GM12892 (cell line): ENCODE measurements at places on chromosomes 7 and 10.

DNA sequence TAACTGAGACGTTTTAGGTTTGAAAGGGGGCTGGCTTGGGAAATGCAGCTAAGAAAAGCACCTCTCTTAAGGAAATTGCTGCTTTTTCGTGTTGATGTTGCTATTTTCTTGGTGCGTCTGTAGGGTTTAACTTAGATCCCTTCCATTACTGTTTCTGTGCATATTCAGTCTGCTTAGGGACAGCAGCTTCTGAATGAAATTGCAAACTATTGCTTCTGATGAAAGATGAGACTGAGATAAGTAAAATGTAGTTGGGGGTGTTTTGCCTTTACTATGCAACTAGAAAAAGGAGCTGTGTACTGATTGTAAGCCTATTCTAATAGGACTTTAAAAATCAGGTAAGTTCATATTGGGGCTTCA lies 772 bp downstream of the HDAC9 start:
- DNase-seq = no peak

DNA sequence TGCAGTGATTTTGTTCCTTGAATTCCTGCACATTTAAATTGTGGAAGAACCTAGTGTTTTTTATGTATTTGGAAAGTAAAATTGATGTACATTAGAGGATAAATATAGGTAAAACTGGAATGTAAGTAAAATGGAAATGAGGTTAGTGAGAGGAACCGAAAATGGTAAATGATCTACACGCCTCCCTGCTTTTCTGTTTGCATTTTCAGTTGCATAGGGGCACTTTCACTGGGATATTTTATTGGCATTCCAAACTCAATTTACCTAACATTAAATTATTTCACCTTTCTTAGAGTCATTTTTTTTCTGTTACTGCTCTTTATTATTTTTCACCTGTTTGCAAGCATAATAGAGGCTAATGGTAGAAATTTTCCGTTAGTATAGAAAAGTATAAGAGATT lies 8.0 kb downstream of the CDK13 start:
- no peak for DNase-seq

DNA sequence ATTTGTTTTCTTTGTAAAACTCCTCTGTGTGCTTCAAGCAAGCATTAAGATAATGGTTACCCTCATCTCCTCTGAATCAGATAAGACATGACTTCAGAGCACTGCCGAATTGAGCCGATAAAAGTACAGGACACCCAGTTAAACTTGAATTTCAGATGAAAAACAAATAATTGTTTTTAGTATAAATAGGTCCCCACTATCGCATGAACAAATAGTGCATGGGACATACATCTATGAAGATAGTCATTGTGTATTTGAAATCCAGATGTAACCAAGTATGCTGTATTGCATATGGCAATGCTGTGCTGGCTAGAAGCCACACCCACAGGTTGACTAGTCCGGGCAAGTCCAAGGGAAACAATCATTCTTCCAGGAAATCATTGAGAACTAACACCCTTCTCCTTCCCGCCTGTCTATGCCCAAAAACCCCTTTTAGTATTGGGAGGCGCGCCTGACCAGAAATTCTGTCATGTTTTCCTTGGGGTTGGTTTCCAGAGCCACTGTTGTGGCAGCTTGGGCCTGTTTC lies 12.6 kb upstream of the FGFR2 start:
- no peak for DNase-seq

DNA sequence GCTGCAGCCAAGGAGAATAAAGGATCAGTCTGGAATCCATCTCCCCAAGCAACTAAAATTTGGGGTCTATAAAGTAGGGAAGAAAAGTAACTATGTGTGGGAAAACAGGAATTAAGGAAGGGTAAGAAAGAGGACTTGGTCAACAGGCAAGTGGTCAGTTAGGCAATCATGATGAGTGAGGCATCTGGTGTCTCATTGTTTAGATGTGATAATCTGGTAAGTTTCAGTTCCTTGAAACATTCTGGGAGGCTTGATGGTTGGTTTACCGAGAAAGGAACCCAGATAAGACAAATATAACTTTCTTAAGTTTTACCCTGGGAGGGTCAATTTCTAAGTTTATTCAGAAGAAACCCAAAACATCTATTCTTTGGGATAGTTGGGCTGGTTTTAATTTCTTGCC lies 22.3 kb downstream of the HYAL4 start:
- DNase-seq = no peak

DNA sequence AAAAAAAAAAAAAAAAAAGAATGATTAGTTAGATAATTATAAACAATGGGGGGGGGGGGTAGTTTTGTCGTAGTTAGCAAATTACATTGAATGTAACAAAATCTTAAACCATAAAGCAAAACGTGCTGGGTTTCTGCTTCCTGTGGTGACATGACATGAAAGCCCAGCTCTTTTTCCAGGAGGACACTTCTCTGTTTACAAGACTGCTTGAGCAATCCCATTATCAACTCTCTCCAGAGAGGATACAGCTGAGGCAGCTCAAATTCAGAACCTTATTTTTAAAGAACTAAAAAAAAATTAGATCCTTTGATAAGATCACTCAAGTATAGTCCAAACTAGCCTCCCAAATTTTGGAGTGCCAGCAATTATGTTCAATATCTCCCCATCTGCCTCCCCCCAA lies 58.6 kb downstream of the ADRB1 start:
- DNase-seq = no peak

- DNase-seq = peak; percentile 93
Measured at GRCh38 chr7:156949541-156950380, at the start of gene NOM1. Gene NOM1 (plus strand): TSS chr7:156949712. CDS start chr7:156949738, 26 bp downstream.

DNA sequence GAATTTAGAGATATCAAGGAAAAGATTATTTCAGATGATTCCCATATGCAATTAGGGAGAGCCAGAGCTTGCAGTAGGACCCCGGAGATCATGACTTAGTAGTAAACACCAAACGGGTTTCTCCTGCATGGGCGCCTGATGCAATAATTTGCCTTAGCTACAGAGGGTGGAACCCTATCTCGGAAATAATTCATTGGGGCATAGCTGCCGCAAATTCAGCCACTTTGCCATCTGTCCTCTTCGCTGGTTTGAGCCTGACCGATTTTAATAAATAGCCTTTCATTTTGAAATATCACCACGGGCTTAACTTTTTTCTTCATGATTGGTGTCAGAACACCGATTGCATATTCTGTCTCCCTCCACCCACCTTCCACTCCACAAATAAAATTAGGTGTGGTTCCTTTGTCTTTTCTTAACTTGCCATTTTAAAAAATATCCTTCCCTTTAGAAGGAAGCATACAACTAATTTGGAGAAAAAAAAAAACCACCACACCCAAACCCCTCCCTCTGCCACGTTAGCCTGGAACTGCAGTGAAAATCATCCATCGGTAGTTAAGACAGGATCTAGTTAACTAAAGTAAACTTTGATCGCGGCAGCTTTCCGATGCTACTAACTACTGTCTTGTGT lies 1.4 kb downstream of the GARS1 start:
- DNase-seq = no peak

DNA sequence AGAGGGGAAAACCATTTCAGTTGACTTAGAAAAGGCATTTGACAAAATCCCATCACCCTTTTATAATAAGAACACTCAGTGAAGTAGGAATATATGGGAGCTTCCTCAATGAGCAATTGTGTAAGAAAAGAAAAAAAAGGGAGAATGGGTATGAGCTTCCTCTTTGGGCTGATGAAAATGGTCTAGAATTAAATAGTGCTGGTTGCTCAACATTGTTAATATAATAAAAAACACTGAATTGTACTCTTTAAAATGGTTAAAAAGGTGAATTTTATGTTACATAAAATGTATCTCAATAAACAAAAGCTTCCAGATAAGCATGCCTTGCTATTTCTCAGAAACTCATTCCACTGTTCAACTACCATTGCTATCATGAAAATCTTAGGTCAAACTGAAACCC lies 40.6 kb downstream of the LRRC17 start:
- no peak for DNase-seq

- no peak for DNase-seq
Measured at GRCh38 chr10:94850766-94851165, 87.7 kb upstream of the CYP2C9 start.

GRCh38 chr7:70457883-70458680 lies 673.9 kb upstream of the GALNT17 start:
- no peak for DNase-seq

DNA sequence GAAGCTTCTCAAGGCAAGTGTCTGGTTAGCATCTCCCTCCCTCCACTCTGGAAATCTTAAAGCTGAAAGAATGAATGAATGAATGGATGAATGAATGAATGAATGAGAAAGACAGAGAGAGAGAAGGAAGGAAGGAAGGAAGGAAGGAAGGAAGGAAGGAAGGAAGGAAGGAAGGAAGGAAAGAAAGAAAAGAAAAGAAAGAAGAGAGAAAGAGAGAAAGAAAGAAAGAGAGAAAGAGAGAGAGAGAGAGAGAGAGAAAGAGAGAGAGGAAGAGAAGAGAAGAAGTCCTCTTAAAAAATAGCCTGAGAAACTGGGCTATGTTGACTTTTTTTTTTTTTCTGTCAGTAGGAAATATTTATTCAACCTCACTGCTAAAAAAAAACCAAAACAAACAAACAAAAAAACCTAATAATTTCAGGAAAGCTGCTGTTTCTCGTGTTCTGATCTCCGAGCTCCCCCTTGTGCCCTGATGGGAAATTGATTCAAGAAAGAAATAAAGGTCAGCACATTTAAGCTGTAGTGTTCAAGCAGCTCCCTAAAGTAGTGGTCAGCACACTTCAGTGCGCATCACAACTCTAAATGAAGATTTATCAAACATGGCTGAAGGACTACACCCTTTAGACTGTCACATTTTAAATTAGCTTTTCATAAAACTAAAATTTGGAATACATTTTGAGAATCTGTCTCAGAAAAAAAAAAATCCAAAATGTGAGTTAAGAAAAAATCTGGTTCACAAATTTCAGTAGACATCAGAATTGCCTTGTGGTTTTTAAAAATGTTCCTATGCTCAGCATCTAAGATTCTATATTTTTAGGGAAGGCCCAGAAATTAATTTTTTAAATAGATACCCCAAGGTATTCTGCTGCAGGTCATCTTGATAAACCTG lies 154.3 kb downstream of the ELAPOR2 start:
- no peak for DNase-seq
